Fibroblast of lung (primary cell): ENCODE measurements at places on chromosomes 12 and 14. TPM values are rescaled to one million over a fixed set of nuclear protein-coding genes. Genes with fewer than 3 reads are reported as not detected.

GRCh38 chr12:7001921-7002591 is 16.2 kb downstream of the LPCAT3 start:
- DNase-seq: no peak

GRCh38 chr12:5428332-5429221 is 3.3 kb upstream of the NTF3 start:
- DNase-seq: peak; percentile 58

GRCh38 chr12:75437564-75437963 is 43.0 kb upstream of the GLIPR1 start:
- DNase-seq: peak; percentile 44

- no peak for DNase-seq
Measured at GRCh38 chr12:131385313-131386166, 325.4 kb upstream of the SFSWAP start.

The RASSF8 gene
- 50.6 and 52.8 TPM in 2 replicates for total RNA-seq

The PRB2 gene
- not detected in 2 replicates for total RNA-seq

DNA sequence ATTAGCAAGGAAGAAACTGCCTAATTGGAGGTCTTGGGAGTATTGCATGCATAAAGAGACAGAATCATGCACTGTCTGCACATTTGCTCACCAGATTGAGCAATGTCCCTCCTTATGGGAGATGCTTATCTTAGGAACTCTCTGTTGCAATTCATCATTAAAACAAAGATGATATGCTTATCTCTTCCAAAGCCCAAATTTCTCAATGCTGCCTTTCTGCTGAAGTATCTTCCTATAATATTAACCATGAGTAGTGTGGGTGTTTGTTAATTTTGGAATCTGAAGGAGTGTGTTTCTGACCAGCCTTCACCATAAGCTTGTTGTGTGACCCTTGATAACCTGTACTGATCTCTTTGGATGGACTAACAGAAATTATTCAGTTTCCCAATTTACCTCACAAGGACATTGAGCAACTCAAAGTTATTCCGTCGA is 1257.6 kb upstream of the FLRT2 start:
- DNase-seq: no peak

GRCh38 chr12:93361151-93361919 is 16.4 kb upstream of the NUDT4 start:
- DNase-seq: no peak

The CCDC197 gene
- not detected in 2 replicates for total RNA-seq

- DNase-seq: no peak
Measured at GRCh38 chr12:33529810-33530209, 90.2 kb upstream of the SYT10 start.

DNA sequence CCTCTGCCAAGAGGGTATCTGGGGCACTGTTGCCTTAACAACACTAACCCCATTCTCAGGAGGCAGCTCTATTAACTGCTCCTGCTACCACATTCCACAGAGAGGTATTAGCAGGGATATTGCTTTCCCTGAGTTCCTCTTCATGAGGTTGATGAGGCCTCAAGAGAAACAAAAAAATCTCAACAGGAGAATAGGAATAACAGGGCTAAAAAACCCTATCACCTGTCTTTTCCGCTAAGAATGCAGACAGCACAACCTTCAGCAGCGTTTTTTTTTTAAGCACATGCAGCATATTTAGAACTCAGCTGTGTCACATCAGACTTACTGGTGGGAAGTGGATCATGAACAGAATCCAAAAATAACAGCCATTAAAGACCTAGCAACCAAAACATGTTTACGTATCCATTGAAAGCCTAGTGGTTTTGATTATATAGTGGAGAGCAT is 29.2 kb downstream of the ATF7 start:
- DNase-seq: peak; percentile 71

DNA sequence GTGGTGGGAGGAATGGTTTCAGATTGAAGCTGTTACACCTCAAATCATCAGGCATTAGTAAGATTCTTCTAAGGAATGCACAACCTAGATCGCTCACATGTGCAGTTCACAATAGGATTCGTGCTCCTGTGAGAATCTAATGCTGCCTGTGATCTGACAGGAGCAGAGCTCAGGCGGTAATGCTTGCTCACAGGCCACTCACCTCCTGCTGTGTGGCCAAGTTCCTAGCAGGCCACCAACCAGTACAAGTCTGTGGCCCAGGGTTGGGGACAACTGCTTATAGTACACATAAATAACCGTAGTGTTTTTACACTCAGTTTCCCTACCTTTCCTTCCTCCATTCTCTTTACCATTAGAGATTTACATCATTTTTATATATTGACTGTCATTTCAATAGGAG is 121.4 kb downstream of the SLCO1B3 start:
- DNase-seq: no peak

The BATF gene
- total RNA-seq: 0.50 and 0.51 TPM in 2 replicates

DNA sequence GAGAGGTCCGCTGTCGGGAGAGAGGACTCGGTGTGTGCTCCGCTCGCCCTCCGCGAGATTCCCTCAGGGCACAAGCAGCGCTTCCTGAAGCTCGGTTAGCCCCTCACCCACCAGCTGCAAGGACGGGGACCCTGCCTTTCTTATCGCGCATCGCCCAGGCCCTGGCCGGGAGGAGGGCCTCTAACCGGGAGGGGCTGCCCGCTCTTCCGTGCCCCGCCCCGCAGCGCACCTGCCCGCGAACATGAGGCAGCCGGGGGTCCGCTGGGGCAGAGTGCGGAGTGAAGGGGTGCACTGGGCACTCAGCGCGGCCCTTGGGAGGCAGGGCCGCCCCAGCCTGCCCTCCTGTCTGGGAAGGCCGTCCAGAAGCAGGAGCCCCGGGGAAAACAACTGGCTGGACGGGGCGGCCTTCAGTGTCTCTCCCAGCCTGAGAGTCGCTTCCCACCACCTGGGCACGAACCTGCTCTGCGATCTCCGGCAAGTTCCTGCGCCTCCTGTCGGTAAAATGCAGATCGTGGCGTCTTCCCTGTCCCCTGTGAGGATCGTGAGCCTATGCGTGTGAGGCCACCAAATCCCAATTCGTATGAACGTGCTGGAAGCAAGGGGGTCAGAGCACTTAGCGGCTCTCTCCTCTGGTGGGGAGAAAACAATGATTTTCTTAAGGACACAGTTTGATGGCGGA is 28.0 kb upstream of the ADIPOR2 start:
- peak; percentile 31 for DNase-seq

GRCh38 chr12:34210183-34210582 is 187.9 kb downstream of the ALG10 start:
- no peak for DNase-seq

The DPF3 gene
- total RNA-seq: 3.6 and 13.7 TPM in 2 replicates

- DNase-seq: no peak
Measured at GRCh38 chr12:85829391-85829790, 6.8 kb downstream of the RASSF9 start.

DNA sequence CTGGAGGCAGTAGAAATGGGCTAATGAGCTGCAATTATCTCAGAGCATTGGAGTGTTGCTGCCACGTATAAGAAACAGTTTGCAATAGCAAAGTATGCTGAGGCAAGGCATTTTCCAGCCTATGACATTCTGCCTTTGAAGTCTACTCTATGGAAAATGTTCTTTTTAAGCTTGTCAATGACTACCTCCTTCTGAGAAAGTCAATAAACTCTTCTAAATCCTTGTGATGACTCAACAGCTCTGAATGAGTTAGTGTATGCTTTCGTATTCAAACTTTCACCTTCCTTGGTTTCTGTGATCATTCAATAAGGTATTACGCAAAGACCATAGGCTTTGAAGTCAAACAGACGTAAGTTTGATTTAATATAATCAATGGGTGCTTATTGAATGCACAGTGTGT is 111.2 kb downstream of the CAPZA3 start:
- peak; percentile 49 for DNase-seq

The PIWIL1 gene
- not detected in 2 replicates for total RNA-seq

- DNase-seq: peak; percentile 60
Measured at GRCh38 chr12:71499834-71500233, 60.2 kb downstream of the LGR5 start.

GRCh38 chr12:112464605-112465004 is 45.9 kb downstream of the PTPN11 start:
- DNase-seq: no peak

- no peak for DNase-seq
Measured at GRCh38 chr14:101713621-101714349, 47.7 kb upstream of the PPP2R5C start.

The GPR135 gene
- total RNA-seq: 1.8 and 3.0 TPM in 2 replicates

DNA sequence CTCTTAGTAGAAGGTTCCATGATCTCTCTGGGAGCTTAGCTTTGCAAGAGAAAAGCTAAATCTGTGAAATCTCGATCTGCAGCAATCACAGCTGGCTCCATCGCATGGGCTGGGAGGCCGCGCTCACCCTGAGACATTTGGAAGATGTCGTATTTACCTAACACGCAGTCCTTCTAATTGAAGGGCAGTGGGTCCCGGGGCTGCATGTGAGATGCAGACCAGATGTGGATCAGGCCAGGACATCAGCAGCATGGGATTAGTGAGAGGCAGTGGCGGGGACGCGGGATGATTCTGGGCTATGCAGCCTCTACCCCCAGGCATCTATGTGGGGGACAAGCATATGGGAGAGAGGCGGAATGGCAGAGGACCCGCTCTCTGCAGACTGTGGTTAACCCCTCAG is 312.4 kb upstream of the RTL1 start:
- no peak for DNase-seq

DNA sequence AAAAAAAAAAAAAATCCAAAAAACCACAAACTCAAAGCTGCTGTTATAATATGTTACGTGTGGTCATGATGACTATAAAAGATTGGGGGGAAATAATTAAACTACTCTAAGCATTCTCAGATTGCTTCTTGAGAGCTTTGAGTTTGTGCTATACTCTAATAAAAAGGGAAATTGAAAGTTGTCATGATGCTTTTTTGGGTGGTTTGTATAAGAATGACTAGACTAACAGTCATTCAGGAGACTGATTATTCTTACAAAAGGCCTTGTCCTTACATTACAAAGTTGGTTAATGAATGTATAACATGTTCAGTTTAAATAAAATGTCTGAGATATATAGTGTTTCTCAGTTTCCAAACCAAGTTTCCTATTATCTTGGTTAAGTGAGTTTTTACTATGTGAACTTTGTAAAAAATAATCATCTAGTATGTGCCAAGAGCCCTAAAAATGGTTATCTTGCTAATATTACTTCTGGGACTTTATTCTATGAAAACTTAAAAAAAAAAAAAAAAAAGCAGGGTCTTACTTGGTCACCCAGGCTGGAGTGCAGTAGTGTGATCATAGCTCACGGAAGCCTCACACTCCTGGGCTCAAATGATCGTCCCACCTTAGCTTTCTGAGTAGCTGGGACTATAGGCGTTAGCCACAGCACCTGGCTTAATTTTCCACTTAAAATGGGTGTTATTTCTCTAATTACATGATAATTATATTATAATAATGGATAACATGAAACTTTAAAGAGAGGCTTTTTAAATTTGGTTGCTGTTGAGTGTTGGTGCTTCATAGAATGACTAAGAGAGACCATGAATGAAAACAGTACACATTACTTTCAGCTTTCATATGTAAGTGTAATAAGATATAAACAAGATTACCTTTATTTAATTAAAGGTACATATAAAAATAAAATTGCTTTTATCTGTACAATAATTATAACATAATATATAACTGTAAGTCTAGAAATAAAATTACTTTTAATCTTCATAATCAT is 459.6 kb upstream of the RGS6 start:
- DNase-seq: peak; percentile 38

DNA sequence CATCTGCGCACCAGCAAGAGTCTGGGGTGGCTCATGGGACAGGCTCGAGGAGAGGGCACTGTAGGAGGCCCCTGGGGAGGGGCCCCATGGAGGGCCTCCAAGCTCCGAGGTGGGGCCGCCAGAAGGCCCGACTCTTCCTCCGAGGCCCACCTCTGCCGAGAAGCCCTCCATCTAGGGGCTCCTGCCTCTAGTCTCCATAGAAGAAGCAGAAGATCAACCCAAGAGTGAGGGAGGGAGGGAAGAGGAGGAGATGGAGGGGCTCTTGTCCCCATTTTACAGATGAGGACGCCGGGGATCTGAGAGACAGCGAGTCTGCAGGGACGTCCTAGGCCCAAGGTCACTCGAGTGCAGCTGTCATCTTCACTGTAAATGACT is 41.2 kb downstream of the DIO3 start:
- DNase-seq: no peak

DNA sequence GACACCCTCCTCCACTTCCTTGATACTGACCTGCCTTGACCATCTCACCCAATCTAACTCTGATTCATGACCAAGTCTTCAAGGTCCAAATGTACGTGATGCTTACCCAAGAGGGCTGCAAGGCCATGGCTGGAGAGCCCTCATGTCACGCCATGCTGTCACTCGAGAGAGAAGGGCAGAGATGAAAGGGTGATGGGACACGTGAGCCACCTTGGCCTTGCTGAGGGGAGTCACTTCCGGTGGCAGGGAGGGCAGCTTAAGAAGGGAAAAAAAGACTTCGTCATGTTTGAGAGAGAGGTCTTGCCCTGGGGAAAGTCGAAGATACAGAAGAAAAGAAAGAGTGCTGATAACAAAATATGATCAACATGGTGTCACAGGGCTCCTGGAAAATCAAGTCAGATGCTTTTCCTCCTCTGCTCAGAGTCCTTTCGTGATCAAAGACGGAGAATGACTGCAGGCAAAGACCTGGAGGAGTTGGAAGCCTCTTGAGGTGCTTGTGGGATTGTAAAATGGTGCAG is 3.3 kb upstream of the SCARB1 start:
- no peak for DNase-seq

DNA sequence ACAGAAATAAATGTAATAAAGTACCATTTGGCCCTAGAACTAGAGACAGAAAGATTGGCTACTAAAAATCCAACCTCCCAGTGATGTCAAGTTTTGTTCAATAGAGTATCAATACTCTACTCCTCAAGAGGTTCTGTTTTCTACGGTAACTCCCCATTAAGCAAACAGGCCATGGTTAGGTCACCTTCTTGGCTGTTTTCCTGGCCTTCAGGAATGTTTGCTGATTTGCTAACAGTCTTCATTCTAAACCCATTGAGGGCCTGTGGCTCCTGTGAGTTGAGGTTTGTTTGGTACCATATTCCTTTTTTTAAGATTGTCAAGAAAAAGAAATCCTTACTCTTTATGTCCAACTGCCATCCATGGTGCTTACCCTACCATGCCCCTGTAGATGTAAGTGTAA is 1022.0 kb upstream of the TMEM132C start:
- peak; percentile 39 for DNase-seq

GRCh38 chr12:57627501-57628279 is 5.3 kb downstream of the B4GALNT1 start:
- no peak for DNase-seq

DNA sequence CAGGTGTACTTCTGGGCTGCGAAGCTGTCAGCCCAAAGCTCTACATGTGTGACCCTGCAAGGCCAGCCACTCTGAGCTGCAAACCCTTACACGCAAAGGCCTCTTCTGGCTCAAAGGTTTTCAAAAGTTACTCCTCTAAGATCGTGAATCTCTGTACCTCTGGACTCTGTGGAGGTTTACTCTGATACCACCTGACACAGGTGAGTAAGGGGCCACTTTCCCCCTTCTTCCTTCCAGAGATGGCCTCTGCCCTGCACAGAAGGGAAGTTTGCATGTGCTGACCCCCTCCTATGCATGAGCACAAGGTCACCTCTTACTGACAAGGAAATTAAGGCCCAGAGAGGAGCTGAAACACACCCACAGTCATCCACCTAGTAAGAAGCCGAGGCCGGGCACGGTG is 14.5 kb downstream of the ITPK1 start:
- no peak for DNase-seq
